ENCODE measurements at places on chromosomes 13 and 19.

- H3K27ac ChIP-seq = no peak overlapping the region
- no peaks in the 10 kb centered on the region for H3K36me3 ChIP-seq
- H3K4me1 ChIP-seq = no peaks in the 10 kb centered on the region
- H3K4me3 ChIP-seq = no peak overlapping the region
- H3K27me3 ChIP-seq = peaks cover 1% of the 10 kb centered on the region
Measured at GRCh38 chr19:53621885-53622740, 9.7 kb upstream of the DPRX start.

- H3K4me3 ChIP-seq = no peak overlapping the region
- no peak overlapping the region for H3K27ac ChIP-seq
- H3K36me3 ChIP-seq = no peaks in the 10 kb centered on the region
- no peak for DNase-seq
Measured at GRCh38 chr19:38478273-38478971, 44.9 kb downstream of the RYR1 start.

GRCh38 chr19:46350758-46351159 lies 3.9 kb downstream of the PPP5C start:
- DNase-seq = no peak
- H3K4me1 ChIP-seq = peaks cover 63% of the 10 kb centered on the region
- H3K27me3 ChIP-seq = no peaks in the 10 kb centered on the region
- peak overlapping the region; percentile 78 for H3K4me3 ChIP-seq
- H3K36me3 ChIP-seq = peaks cover 17% of the 10 kb centered on the region

- no peak overlapping the region for H3K4me3 ChIP-seq
- H3K27ac ChIP-seq = no peak overlapping the region
- peaks cover 2% of the 10 kb centered on the region for H3K27me3 ChIP-seq
- H3K36me3 ChIP-seq = no peaks in the 10 kb centered on the region
- no peaks in the 10 kb centered on the region for H3K4me1 ChIP-seq
Measured at GRCh38 chr13:66887088-66887487, 343.0 kb downstream of the PCDH9 start.

DNA sequence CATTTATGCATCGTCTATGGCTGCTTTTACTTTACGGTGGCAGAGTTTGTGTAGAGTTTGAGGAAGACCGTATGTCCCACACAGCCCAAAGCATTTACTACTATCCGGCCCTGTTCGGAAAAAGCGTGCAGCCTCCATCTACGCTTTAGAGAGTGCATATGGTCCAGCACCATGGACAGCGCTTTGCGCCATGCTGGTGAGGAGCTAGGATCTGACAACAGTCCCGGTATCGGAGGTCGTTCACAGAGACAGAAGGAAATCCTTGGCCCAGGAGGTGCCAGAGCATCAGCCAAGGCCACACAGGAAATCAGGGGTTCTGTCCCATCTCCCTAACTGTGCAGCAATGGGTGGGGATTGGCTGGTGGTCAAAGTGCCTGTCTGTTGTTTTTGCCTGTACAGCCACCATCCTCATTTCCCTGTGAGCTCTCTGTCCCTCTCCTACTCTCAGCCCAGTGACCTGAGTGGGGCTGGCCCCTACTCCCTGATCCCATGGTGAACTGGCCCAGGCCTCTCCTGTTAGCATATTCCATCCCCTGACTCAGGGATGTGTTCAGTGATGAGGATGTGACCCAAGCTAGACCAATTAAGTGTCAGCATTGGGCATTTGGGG lies 16.2 kb upstream of the PRODH2 start:
- H3K27ac ChIP-seq = no peak overlapping the region
- no peaks in the 10 kb centered on the region for H3K4me1 ChIP-seq
- peak; percentile 27 for DNase-seq
- no peak overlapping the region for H3K4me3 ChIP-seq
- H3K27me3 ChIP-seq = peaks cover 14% of the 10 kb centered on the region

GRCh38 chr19:21127001-21127400 lies 14.8 kb upstream of the ZNF431 start:
- DNase-seq = no peak
- no peak overlapping the region for H3K27ac ChIP-seq
- no peak overlapping the region for H3K4me3 ChIP-seq
- H3K4me1 ChIP-seq = no peaks in the 10 kb centered on the region
